Calu3 (cell line): ENCODE measurements at places on chromosomes 1 and 21. TPM values are rescaled to one million over a fixed set of nuclear protein-coding genes. Genes with fewer than 3 reads are reported as not detected.

GRCh38 chr1:14941864-14942263, 211.7 kb upstream of the TMEM51 start:
- no peaks in the 10 kb centered on the region for H3K36me3 ChIP-seq
- H3K4me1 ChIP-seq: no peaks in the 10 kb centered on the region
- no peak overlapping the region for H3K4me3 ChIP-seq
- no peak for DNase-seq

DNA sequence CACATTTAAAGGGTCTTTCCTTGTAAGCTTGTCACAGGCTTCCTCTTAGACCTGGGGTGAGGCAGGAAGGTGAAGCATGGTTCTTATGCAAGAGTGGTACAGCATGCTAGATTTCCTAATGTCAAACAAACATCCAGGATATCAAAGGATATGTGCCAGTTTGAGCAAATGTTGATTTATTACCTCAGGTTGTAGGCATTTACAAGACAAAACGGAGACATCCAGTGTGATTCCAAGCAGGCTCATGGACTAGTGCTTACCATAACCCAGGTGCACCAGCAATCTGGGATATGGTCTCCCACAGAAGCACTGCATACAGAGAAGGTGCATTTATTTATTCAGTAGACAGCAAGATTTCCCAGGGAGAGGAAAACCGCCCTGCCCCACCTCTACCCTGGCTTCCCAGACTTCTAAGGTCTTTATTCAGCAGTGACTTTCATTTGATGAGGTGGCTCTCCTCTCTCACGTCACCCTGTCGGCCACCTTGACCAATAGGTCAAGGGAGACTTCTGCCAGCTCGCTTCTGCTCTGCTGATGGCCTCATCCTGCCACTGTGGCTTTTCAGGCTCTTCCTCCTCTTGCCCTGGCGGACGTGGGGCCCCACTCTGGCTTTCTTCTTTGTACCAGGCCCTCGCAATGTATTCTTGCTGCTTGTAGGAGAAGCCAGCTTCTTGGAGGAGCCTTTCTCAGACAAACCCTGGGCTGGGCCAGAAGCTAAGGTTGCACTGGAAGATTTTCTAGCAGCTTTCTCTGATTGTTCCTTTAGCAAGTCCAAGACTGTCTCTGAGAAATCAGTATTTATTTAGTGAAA, 25.6 kb downstream of the HHIPL2 start:
- H3K4me1 ChIP-seq: no peaks in the 10 kb centered on the region
- no peak for DNase-seq
- peaks cover 31% of the 10 kb centered on the region for H3K27me3 ChIP-seq
- H3K4me3 ChIP-seq: no peak overlapping the region

Gene PGLYRP4
- total RNA-seq: 0.38 TPM in 1 of 2 replicates, not detected in the other

- H3K4me3 ChIP-seq: peak overlapping the region; percentile 31
- H3K27ac ChIP-seq: peak overlapping the region; percentile 55
- no peak for DNase-seq
- peaks cover 38% of the 10 kb centered on the region for H3K4me1 ChIP-seq
- H3K36me3 ChIP-seq: peaks cover 10% of the 10 kb centered on the region
- no peaks in the 10 kb centered on the region for H3K27me3 ChIP-seq
These were observed 77.0 kb upstream of the ARHGAP29 start for GRCh38 chr1:94314222-94314858.

GRCh38 chr21:42566524-42567213, 53.0 kb downstream of the SLC37A1 start:
- peaks cover 5% of the 10 kb centered on the region for H3K36me3 ChIP-seq
- no peak overlapping the region for H3K27ac ChIP-seq
- H3K4me1 ChIP-seq: no peaks in the 10 kb centered on the region

GRCh38 chr1:174932587-174932986, 67.2 kb upstream of the CACYBP start:
- no peaks in the 10 kb centered on the region for H3K27me3 ChIP-seq
- H3K4me1 ChIP-seq: peaks cover 24% of the 10 kb centered on the region
- H3K27ac ChIP-seq: no peak overlapping the region
- DNase-seq: no peak
- H3K36me3 ChIP-seq: no peaks in the 10 kb centered on the region
